Kasumi-1 (cell line): ENCODE measurements at places on chromosomes 5 and 9.

- no peak for DNase-seq
These were observed 11.8 kb downstream of the RGMB start for GRCh38 chr5:98785244-98785643.

DNA sequence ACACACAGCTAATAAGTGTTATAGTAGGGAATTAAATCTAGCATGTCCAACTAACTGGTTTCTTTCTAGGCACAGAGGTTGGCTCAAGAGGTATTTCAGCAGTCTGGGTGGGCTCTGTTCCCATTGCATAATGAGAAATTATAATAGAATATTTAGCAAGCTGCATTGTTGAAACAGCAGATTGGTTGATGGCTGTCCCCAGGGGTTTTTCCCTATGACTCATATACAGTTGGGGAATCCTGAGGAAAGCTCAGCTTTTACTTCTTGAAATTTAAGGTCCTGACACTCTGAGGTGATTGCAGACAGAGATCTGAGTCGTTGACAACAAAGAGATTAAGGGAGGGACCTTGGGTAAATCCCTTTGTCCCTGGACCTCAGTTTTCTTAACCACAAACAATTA is 38.3 kb upstream of the TNFSF8 start:
- no peak for DNase-seq

DNA sequence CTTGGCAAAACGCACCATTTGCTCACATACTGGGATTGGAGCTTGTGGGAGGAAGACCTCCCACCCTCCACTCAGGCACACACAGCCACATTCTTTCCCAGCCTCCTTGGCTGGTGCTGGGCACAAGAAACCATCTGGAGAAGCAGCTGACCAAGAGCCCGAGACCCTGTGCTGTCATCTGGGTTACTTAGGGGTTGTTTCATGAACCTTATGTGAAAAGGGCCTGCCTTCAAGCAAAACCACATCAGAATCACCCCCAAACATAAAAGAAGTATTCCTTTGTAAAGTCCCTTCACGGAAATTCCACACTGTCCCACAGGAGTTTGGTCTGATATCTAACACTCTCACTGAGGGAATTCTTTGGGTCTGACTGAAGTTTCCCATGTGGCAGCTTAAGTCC is 172.1 kb downstream of the NR3C1 start:
- no peak for DNase-seq

- no peak for DNase-seq
These were observed 154.2 kb downstream of the FGF18 start for GRCh38 chr5:171573451-171574225.

DNA sequence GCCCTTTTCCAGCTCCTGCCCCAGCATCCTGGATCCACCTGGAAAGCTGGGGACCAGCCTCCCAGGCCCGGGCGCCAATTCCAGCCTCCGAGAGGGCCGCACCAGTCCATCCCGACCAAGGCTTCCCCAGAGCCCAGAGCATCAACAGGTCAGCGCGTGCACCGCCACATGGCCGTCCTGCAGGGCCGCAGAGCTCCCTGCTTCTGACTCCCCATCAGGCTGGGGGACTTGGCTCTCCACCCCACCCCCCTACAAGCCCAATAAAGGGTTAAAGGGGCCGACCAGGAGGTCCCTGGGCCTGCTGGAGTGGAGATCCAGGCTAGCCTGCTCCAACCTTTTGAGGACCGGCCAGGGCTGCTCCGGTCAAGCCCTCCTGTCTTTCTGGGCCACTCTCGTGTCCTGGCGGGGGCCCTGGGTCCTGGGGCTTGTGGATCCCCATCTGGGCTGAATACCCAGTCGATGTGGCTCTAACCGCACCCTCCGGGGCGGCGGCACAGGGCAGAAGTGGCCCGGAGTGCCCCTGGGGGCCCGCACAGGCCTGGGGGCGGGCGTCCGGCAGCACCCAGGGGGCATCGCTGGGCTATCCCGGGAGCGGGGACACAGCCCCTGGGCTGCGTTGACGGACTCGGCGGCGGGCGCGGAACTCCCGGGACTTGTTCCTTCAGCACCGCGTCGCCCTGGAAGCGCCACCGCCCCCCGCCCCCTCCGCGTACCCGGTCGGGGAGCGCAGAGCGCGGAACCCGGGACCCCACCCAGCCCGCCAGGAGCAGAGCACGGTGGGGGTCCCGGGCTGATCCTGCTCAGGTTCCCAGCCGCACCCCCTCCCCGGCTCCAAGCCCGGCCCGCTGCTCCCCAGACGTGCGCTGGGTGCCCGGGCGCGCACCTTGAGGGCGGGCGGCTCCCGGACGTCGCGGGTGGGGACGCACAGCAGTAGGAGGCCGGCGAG is 590 bp downstream of the ENTPD2 start:
- DNase-seq = no peak

GRCh38 chr5:123094237-123094918 is 5.3 kb downstream of the PRDM6 start:
- DNase-seq = no peak

DNA sequence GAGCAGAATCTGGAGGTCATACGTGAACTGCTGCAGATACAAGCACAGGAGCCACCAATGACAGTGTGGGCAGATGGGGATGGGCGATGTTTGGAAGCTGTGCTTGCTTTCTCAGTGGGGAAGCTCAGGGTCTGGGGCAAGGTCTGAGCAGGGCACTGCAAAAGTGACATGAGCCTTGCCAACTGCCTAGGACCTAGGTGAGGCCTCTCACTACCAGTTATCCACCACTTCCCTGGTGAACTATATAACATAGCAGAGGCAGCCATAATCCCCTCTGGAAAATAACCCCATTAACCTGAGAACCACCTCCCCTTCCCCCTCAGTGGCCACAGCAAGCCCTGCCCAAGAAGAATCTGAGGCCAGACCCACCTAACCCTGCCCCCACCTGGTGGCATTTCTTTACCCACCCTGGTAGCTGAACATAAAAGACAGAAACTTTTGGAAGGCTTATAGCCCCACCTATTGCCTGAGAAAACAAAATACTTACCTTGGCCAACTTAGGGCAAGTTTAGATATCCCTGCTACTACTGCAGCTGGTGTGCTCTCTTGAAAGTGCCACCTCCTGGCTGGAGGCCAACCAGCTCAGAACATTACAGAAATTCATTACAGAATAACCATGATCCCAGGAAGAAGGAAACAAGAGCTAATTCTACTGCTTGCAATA is 18.8 kb upstream of the SPEF2 start:
- no peak for DNase-seq

DNA sequence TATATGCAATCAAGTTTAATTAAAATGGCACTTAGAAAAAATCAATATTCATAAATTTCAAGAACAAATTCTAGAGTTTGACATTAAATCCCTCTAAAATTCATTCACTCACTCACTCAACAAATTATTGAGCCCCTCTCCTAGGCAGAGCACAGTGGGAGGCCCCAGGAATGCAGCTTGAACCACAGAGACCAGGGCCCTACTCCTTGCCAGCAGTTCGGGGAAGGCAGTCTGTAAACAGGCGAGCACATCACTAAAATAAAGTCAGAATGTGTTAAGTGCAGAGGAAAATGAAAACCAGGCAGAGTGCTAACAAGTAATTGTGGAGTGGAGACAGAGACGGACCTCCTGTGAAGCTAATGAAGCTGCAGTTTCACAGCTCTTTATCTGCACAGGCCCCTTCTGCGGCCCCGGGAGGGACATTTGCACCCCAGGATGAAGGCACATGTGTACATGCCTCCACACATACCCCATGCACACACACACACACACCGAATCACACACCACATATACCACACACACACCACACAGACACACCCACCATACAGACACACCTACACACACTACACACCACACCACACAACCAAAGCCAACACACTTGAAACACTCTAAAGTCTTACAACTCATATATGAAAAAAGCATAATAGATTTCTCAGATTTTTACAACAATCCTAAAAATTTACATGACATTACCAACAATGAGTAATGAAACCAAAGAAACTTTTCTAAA is 40.5 kb downstream of the BHMT start:
- DNase-seq = no peak

DNA sequence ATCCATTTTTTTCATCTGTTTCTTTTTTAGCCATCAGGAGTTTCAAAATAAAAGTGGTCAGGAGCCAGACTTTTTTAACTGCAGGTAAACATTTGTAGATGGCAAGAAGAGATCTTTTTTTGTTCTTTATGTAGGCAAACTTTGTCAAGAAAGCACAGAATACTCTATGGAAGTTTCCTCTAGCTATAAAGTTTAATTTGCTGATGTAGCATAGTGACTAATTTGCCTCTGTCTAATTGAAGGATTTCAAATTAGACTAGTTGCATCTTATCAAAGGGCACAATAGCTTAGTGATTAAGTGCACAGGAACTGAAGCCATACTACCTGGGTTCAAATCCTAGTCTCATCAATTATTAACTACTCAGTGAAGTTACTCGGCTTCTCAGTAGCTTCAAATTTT is 22.0 kb downstream of the FGF10 start:
- no peak for DNase-seq

DNA sequence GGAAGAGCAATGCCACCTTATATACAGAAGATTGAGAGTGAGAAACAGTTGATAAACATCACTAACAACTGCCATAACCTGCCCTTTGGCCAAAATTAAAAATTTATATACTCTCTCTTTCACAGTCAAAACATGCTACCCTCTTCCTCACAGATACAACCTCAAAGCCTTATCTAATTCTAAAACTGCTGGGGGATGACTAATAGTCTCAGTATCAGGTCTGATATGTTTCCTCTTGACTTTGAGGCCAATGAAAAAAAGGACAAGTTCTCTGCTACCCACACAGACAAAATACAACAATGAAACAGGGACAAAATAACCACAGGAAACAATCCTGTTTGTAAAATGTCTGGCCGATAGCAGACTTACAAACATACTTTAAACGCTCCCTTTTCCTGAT is 485.6 kb upstream of the NUDT12 start:
- DNase-seq = no peak

- no peak for DNase-seq
These were observed 28.3 kb upstream of the RAI14 start for GRCh38 chr5:34627794-34628193.

DNA sequence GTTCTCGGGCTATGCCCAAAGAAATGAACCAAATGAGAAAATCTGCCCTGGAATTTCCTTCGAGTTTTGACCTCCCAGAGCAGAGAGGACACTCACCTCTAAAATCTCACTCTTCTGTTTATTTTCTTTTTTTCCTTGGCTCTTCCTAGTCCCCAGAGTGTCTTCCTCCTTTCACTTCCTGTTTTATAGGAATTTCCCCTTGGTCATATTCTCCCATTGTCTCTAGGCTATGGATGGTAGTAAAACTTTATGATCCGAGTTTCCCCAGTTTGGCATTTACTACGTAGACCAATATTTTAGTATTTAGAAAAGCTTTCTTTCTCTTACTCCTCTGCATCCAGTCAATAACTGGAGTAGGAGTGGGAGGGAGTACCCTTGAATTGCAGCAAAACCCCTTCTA is 354.5 kb upstream of the ZNF608 start:
- DNase-seq = no peak

DNA sequence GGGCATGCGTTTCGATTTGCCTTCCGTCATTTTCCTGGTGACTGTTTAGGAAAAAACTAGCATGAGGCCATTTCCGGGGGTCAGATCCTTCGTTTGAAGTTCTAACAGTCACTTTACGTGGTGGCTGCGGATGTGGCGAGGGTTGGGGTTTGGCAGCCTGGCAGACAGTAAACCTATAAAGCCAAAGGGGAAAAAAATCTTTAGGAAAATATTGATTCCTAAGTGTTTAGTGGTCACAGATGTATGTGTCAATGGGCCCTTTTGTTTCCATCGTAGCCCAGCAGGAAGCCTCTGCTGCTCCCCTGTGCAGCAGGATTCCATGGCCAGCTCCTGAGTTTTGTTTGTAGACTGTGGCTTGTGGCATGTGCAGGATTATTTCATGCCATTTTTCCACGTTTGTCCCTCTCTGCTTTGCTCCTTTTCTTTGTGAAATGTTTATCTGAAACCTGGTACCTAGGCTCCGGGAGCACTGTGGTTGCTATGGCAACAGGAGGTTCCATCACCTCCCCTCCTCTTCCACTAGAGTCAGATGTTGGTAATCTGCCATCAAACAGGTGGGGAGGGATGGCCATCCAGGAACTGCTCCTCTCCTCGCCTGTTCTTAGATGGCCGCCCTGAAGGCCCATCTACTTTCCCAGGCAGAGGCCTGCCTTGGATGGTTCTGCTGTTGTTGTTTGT is 202.3 kb downstream of the AOPEP start:
- DNase-seq = no peak

- peak; percentile 61 for DNase-seq
These were observed 474.9 kb upstream of the CDH10 start for GRCh38 chr5:25119650-25120049.

DNA sequence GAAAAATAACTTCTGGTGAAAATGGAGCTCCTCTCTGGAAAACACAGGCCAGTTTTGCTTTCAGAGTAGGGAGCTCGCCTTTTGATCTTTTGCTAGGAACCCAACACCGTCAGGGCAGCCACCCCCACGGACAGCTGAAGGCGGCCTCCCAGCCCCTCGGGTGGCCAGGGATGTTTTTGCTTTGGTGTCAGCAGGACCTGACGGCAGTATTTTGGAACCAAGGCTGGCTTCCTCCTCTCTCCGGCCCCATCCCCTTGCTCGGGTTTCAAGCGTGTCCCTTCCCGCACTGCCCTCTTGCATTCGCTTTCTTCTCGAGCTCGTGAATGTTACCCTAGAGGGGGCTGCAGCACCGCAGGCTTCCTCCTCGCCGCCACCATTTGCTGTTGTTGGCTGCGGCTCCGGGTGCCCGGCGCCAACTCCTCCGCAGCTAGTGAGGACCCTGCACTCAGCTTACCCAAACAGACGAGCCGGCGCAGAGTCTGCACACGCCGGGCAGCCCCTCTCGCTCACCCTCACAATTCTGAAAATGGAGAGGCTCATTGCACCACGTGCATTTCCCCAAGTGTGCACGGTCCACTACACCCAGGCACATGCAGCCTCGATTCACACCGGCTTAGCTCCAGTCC is 35.5 kb upstream of the ADAMTSL1 start:
- no peak for DNase-seq

DNA sequence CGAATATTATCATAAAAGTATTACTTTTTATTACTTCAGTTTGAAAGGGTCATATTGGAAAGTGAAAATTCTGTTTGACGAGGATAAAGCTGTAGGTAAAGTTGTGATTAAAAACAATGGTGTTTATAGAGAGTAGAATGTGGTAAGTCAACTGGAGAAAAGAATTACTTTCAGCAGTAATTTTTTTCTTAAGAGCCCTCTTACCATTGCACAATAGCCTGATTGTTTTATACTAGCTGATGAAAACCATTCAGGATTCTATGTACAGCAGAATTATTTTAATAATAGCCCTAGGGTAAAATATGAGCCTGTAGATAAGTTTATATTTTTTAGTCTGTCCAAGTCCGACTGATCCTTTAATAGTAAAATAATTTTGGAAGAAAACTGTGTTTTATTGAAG is 16.6 kb downstream of the CDC42SE2 start:
- DNase-seq = no peak

- no peak for DNase-seq
These were observed 14.3 kb upstream of the ASPN start for GRCh38 chr9:92496396-92497176.
